Occipital lobe (tissue), 3 donors: ENCODE measurements at places on chromosomes 3 and 15. TPM values are rescaled to one million over a fixed set of nuclear protein-coding genes. Genes with fewer than 3 reads are reported as not detected.

- DNase-seq: no peak
Measured at GRCh38 chr15:38867556-38867955, 302.9 kb upstream of the RASGRP1 start.

Gene ARHGAP11A
- 12.6 TPM for total RNA-seq

Gene CFAP20DC
- total RNA-seq: 4.4 TPM

GRCh38 chr15:90765966-90766365, 48.8 kb downstream of the BLM start:
- DNase-seq: no peak

- DNase-seq: no peak
Measured at GRCh38 chr3:140911822-140912221, 29.8 kb upstream of the SLC25A36 start.
